ENCODE measurements at places on chromosomes 4 and X.

DNA sequence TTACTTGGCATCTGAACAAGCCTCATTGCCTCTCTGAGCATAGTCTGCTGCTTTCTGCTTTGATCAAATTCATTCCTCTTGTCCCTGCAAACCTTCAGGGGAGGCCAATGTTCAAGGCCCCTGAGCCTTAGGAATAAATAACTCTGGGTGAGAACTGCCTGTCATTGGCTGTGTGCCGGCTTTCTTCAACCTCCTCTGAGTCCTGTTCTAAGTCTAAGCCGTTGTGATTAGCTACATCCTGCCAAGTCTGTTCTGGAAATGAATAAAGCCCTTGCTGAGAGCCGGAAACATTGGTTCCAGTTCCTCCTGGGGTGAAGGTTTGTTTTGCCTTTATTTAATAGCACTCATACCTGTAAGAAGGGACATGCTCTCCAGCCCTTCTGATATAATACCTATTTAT, 13.8 kb downstream of the RNF4 start:
- DNase-seq: no peak

- no peak for DNase-seq
Measured at GRCh38 chrX:120485315-120485637, 16.2 kb upstream of the LAMP2 start.

GRCh38 chr4:53378171-53378482, 686 bp downstream of the FIP1L1 start:
- DNase-seq: no peak

DNA sequence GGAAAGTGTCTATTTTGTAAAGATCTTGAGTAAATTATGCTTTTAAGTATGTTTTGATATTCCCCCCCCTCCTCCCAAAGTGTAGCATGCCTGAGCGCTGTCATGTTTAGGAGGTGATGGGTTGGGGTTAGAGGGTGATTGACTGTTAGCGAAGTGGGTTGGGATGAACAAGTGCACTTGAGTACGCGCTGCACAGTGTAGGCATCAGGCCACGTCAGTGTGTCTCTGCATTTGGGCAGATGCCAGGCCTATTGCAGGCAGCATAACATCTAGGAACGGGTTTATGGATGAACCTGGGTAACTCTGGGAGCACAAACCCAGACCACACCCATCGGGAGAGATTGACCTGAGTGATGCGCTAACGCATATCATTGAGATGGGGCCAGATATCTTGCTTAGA, 111.2 kb downstream of the TBL1X start:
- DNase-seq: no peak

DNA sequence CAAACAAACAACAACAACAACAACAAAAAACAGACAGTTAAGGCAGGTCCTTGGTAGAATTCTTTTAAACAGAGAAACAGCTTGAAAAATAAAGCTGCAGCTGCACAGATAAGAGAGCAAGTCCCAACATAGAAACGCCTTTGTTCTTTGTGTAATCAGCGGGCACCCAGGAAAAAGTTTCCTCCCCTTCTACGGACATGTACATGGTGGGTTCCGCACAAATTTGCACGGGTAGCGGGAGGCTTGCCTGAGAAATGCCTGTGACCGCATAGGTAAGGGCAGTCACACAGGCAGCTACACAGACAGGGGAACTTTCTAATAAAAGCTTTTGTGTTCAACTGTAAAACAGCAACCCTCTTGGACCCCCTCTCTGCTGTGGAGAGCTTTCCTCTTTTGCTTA, 25.7 kb upstream of the CT47A1 start:
- DNase-seq: no peak

- DNase-seq: no peak
Measured at GRCh38 chrX:46904626-46905025, 7.6 kb upstream of the JADE3 start.

- DNase-seq: no peak
Measured at GRCh38 chr4:123452616-123453015, 56.0 kb downstream of the SPRY1 start.

- no peak for DNase-seq
Measured at GRCh38 chr4:40403081-40403480, 67.9 kb downstream of the CHRNA9 start.

- DNase-seq: peak; percentile 57
Measured at GRCh38 chr4:41213625-41214135, 662 bp downstream of the APBB2 start.

DNA sequence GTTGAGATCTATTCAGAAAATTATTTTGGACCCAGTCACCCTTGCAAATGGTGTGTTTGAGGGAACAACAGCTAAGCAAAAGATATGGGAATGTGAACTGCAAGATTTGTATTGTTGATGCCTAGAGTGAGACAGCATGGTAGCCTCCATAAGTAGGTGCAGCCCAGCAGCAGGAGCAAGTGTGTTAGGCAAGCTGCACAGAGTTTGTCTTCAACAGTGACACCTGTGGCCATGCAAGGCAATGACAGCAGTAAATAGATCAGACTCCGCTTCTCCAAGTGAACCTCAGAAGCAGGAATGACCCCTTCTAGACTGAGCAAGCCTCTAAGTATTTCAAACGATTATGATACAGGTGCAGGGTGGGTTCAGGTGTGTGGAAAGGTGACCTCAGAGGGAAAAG, 133.4 kb upstream of the MSX1 start:
- no peak for DNase-seq
